ENCODE measurements at places on chromosomes 2 and 18.

DNA sequence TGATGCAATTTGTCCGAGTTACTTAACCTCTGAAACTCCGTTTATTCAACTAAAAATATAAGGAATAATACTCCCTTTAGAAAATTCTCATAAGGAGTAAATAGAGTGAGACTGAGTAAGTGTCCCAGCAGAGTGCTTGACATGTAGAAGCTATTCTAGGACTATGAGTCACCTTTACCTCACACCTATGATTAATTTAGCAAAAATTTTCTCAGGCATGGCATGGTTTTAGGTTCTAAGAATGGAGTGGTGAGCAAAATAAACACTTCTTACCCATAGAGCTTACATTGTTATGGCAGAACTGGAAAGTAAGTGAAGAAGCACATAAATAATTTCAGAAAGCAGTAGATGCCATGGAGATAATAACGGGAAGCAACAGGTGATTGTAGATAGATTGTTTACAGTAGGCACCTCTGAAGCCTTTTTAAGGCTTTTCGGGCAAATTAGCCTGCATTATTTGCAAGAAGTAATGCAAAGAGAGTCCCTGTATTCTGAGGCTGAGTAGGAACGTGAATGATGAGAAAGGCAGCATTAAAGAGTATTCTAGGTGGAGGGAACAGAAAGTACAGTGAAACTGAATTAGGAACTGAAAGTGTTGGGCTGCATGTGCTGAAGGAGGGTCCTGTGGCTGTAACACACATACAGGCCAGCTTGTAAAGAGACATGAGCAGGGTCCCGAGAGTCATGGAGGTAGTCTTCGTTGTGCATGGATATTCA, 209.2 kb downstream of the ZNF407 start:
- H3K4me3 ChIP-seq, result no peak overlapping the region
- peak overlapping the region; percentile 72 for H3K27ac ChIP-seq
- H3K27me3 ChIP-seq, result no peaks in the 10 kb centered on the region
- no peaks in the 10 kb centered on the region for H3K36me3 ChIP-seq
- ATAC-seq, result peak; percentile 75

DNA sequence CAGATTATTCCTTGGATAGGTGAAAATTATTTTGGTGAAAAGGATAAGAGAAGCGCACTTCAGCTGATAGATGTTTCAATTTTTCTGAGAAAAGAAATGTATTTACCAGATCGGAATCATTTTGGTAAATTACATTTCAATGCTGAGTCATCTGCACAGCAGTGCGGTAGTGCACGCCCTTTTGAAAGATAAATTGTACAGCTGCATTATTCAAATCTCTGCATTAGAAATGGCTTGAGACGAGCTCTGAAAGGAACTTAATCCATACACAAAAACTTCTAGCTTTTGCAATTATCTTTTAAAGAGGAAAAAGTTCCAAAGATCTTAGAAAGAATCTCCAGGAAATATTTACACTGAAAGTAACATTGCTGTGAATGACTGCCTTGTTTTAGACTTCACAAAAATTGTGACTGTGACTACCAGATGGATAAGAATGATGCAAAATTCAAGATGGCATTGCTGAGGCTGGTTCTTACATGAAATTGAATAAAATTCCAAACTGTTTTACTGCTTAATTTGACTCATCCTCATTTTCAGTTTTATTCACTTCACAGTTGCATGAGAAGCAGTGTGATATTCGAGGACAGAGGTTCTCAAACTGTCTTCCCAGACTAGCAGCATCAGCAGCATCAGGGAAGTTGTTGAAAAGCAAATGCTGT, 161.7 kb downstream of the RND3 start:
- no peak for ATAC-seq
- no peak overlapping the region for H3K4me3 ChIP-seq
- H3K27ac ChIP-seq, result no peak overlapping the region
- no peaks in the 10 kb centered on the region for H3K4me1 ChIP-seq
- H3K27me3 ChIP-seq, result no peaks in the 10 kb centered on the region

DNA sequence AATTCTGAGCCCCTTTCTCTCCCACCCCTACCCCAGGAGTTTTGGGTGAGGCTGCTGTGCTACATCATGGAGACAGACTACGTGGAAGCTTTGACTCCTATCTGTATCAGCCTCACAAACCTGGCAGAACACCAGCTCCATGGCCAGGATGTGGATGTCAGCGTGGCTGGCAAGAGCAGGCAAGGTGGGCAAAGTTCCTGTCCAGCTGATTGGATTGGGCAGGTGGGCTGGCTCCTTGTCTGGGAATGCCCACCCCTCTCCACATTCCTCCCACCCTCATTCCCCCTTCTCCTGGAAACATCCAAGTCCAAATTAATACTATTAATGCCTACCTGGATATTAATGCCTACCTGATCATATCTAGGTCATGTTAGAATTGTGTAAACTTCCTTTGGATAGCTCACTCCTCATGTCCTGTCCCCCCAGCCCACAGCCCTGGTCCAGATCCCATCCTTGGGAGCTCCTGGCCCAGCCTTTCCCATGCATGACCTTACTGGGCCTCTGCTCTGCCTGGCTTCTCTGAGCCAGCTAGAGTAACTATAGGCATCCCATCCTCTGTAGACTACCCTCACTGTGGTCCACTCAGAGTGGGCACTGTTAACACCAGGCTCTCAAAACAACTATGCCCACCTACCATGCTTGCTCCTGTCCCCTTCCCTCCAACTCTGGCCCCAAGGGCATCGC, 24.1 kb downstream of the MROH2A start:
- no peak overlapping the region for H3K4me3 ChIP-seq
- H3K4me1 ChIP-seq, result no peaks in the 10 kb centered on the region
- H3K27ac ChIP-seq, result no peak overlapping the region
- no peaks in the 10 kb centered on the region for H3K36me3 ChIP-seq

DNA sequence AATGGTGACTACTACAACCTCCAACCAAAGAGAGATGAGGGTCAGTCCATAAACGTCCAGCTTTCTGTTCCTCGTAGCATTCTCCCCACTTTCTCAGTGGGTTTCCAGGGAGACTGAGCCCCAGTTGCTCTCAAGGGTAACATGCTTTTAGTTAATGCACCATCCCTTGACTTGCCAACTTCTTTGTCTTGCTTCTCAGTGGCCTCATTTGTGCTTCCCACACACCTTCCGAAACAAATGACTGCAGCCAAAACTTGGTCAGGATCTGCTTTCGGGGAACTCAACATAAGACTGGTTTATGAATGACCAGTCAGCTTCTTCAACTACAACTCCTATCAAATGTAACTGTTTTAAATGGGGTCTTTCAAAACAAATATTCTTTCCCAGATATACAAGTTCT, 94.1 kb downstream of the COL6A3 start:
- no peak overlapping the region for H3K4me3 ChIP-seq
- no peaks in the 10 kb centered on the region for H3K36me3 ChIP-seq
- no peak for ATAC-seq

DNA sequence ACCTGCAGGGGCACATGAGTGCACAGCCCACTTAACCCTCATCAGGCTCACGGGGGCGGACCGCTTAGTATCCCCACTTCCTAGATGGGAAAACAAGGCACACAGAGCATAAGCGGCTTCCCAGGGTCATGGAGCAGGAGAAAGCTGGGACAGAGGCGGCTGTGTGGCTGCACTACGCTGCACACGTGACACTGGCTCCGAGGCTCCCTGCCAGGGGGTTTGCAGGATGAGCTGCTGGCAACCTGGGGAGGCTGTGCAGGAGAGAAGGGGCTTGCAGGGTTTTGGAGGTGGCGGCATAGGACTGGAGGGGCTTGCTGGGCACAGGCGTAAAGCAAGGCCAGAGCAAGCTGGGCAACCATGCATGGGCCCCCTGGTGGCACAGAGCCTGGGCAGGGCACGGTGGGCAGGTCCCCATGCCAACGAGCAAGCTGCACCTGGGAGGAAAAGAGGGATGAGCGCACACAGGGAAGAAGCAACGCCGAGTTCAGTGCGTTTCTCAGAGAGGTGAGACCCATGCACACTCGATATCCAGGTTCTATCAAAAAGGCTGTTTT, 268.6 kb downstream of the HDAC4 start:
- no peaks in the 10 kb centered on the region for H3K27me3 ChIP-seq
- peaks cover 8% of the 10 kb centered on the region for H3K4me1 ChIP-seq
- no peak overlapping the region for H3K27ac ChIP-seq
- ATAC-seq, result no peak
- H3K36me3 ChIP-seq, result no peaks in the 10 kb centered on the region
- no peak overlapping the region for H3K4me3 ChIP-seq

DNA sequence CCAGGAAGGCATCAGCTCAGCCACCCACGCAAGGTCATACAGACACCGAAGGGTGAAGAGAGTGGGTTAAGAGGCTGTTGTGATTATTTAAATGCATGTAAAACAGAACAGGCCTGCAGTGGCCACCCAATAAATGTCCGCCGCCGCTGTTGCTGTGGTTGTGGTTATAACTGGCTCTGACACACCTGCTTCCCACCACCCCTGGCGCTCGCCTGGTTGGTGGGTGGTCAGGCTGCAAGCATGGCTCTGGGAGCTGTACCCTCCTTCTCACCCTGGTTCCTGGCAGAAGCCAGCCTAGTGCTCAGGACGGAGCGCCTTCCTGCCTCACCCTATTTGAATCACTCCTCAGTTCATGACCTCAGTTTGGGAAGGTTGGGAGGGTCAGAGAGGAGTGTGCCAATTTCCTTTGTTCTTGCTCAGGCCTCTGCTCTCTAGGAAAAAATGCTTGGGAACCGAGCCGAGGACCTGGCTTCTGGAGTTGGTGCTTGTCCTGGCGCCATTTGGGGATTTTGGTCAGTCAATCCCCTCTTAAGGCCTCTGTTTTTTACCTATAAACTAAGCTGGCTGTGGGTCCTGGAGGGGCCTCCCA, 5.3 kb upstream of the CRYBA2 start:
- no peak for ATAC-seq
- no peak overlapping the region for H3K4me3 ChIP-seq
- peaks cover 33% of the 10 kb centered on the region for H3K4me1 ChIP-seq
- H3K27me3 ChIP-seq, result peaks cover 98% of the 10 kb centered on the region
- H3K36me3 ChIP-seq, result no peaks in the 10 kb centered on the region
- no peak overlapping the region for H3K27ac ChIP-seq

- H3K36me3 ChIP-seq, result no peaks in the 10 kb centered on the region
- H3K4me1 ChIP-seq, result no peaks in the 10 kb centered on the region
- no peak overlapping the region for H3K4me3 ChIP-seq
- no peak overlapping the region for H3K27ac ChIP-seq
Measured at GRCh38 chr18:10588975-10589374, 63.1 kb downstream of the NAPG start.

GRCh38 chr18:52435301-52435700, 95.3 kb downstream of the DCC start:
- no peak overlapping the region for H3K27ac ChIP-seq
- ATAC-seq, result no peak
- H3K36me3 ChIP-seq, result no peaks in the 10 kb centered on the region
- no peaks in the 10 kb centered on the region for H3K4me1 ChIP-seq

GRCh38 chr18:24033641-24034412, 19.3 kb downstream of the TTC39C start:
- H3K27me3 ChIP-seq, result no peaks in the 10 kb centered on the region
- ATAC-seq, result no peak
- no peak overlapping the region for H3K27ac ChIP-seq
- no peak overlapping the region for H3K4me3 ChIP-seq
- no peaks in the 10 kb centered on the region for H3K36me3 ChIP-seq

- H3K36me3 ChIP-seq, result peaks cover 8% of the 10 kb centered on the region
- peaks cover 5% of the 10 kb centered on the region for H3K4me1 ChIP-seq
- no peak for ATAC-seq
- H3K27ac ChIP-seq, result no peak overlapping the region
Measured at GRCh38 chr2:19987936-19988335, 2.0 kb downstream of the WDR35 start.

- peaks cover 19% of the 10 kb centered on the region for H3K4me1 ChIP-seq
- peak overlapping the region; percentile 10 for H3K27ac ChIP-seq
- H3K4me3 ChIP-seq, result no peak overlapping the region
- H3K27me3 ChIP-seq, result no peaks in the 10 kb centered on the region
- H3K36me3 ChIP-seq, result peaks cover under 1% of the 10 kb centered on the region
Measured at GRCh38 chr2:233209533-233210171, 41.8 kb upstream of the ATG16L1 start.

GRCh38 chr2:64212346-64212745, 68.1 kb upstream of the PELI1 start:
- H3K27me3 ChIP-seq, result no peaks in the 10 kb centered on the region
- H3K4me3 ChIP-seq, result no peak overlapping the region
- peaks cover 22% of the 10 kb centered on the region for H3K4me1 ChIP-seq

GRCh38 chr2:30789670-30790210, 17.5 kb downstream of the CAPN13 start:
- no peak overlapping the region for H3K27ac ChIP-seq
- no peaks in the 10 kb centered on the region for H3K4me1 ChIP-seq
- H3K36me3 ChIP-seq, result no peaks in the 10 kb centered on the region

GRCh38 chr2:152657043-152657442, 60.2 kb downstream of the PRPF40A start:
- H3K4me1 ChIP-seq, result no peaks in the 10 kb centered on the region
- H3K4me3 ChIP-seq, result no peak overlapping the region
- no peak overlapping the region for H3K27ac ChIP-seq
- peaks cover 87% of the 10 kb centered on the region for H3K36me3 ChIP-seq

DNA sequence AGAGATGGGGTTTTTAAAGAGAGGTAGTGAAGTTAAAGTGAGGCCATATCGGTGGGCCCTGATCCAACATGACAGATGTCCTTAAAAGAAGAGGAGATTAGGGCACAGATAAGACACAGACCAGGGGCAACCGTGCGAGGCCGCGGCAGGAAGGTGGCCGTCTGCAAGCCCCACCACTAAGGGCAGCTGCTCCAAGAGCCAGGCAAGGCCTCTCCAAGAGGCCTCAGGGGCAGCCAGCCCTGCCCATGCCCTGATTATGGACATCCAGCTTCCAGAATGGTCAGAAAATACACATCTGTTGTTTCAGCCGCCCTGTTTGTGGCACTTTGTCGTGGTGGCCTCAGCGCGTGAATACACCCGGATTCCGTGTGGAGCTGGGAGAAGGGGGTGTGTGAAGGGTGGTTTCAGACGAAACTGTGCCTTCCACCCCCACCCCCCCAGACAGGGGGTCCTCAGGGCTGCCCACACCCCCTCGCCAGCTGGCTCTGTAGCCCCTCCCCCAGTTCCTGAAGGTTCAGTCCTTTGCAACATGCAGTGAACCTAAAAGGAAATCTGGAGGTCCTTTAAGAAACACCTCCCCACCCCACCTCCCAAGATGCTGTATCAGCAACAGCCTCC, 74.1 kb upstream of the SMAD7 start:
- no peak overlapping the region for H3K4me3 ChIP-seq
- H3K36me3 ChIP-seq, result no peaks in the 10 kb centered on the region
- no peak overlapping the region for H3K27ac ChIP-seq
- H3K4me1 ChIP-seq, result no peaks in the 10 kb centered on the region
- ATAC-seq, result no peak
- no peaks in the 10 kb centered on the region for H3K27me3 ChIP-seq

DNA sequence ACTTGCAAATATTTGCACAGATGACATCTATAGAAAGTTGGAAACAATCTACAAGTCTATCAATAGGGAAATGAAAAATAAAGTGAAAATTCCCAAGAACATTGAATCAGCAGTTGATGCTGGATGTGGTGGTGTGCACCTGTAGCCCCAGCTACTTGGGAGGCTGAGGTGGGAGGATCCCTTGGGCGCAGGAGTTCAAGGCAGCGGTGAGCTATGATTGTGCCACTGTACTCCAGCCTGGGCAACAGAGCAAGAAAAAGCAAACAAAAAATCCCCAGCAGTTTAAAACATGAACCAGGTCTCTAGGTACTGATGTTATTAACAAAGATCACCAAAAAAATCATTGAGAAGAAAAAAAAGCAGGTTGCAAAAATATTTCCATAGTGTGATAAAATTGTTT, 15.4 kb upstream of the NDUFV2 start:
- H3K36me3 ChIP-seq, result no peaks in the 10 kb centered on the region
- no peak for ATAC-seq
- H3K27ac ChIP-seq, result no peak overlapping the region

GRCh38 chr18:28174181-28174905, 2.6 kb downstream of the CDH2 start:
- peaks cover 58% of the 10 kb centered on the region for H3K27me3 ChIP-seq
- no peak for ATAC-seq
- peaks cover 36% of the 10 kb centered on the region for H3K4me1 ChIP-seq
- no peak overlapping the region for H3K4me3 ChIP-seq
- H3K36me3 ChIP-seq, result no peaks in the 10 kb centered on the region

All from gastroesophageal sphincter (tissue), 4 donors.